ENCODE measurements at places on chromosomes 5 and 9. TPM values are rescaled to one million over a fixed set of nuclear protein-coding genes. Genes with fewer than 3 reads are reported as not detected.
A peak's percentile ranks its signal among the peaks of the same experiment; 100 is the strongest.

Gene STK32A
- total RNA-seq, result 0.25 TPM

- H3K4me3 ChIP-seq, result no peak overlapping the region
- no peaks in the 10 kb centered on the region for H3K4me1 ChIP-seq
- DNase-seq, result no peak
Measured at GRCh38 chr5:10155897-10156667, 93.6 kb downstream of the ATPSCKMT start.

Gene TAF11L7
- total RNA-seq, result not detected

- no peak overlapping the region for H3K4me3 ChIP-seq
- no peaks in the 10 kb centered on the region for H3K27me3 ChIP-seq
- H3K36me3 ChIP-seq, result peaks cover 10% of the 10 kb centered on the region
- DNase-seq, result peak; percentile 61
- H3K4me1 ChIP-seq, result peaks cover 10% of the 10 kb centered on the region
Measured at GRCh38 chr9:71741926-71742648, 26.2 kb downstream of the CEMIP2 start.

Gene OR13C8
- total RNA-seq, result not detected

GRCh38 chr5:89095341-89095740 lies 212.4 kb upstream of the MEF2C start:
- H3K27me3 ChIP-seq, result no peaks in the 10 kb centered on the region
- H3K4me1 ChIP-seq, result no peaks in the 10 kb centered on the region
- no peak overlapping the region for H3K27ac ChIP-seq
- H3K4me3 ChIP-seq, result no peak overlapping the region
- no peak for DNase-seq

- no peak overlapping the region for H3K27ac ChIP-seq
- H3K4me3 ChIP-seq, result no peak overlapping the region
- no peaks in the 10 kb centered on the region for H3K27me3 ChIP-seq
- H3K36me3 ChIP-seq, result no peaks in the 10 kb centered on the region
- peaks cover under 1% of the 10 kb centered on the region for H3K4me1 ChIP-seq
- DNase-seq, result peak; percentile 10
Measured at GRCh38 chr9:37329576-37329975, 92.9 kb upstream of the GRHPR start.

GRCh38 chr5:151829370-151829769 lies 57.6 kb downstream of the G3BP1 start:
- H3K36me3 ChIP-seq, result peaks cover 3% of the 10 kb centered on the region
- no peaks in the 10 kb centered on the region for H3K4me1 ChIP-seq
- H3K27me3 ChIP-seq, result no peaks in the 10 kb centered on the region
- H3K4me3 ChIP-seq, result no peak overlapping the region
- DNase-seq, result no peak
- no peak overlapping the region for H3K27ac ChIP-seq

GRCh38 chr9:124621371-124622328 lies 114.5 kb upstream of the NR5A1 start:
- H3K4me3 ChIP-seq, result no peak overlapping the region
- H3K27ac ChIP-seq, result no peak overlapping the region
- H3K36me3 ChIP-seq, result no peaks in the 10 kb centered on the region
- peak; percentile 79 for DNase-seq
- no peaks in the 10 kb centered on the region for H3K27me3 ChIP-seq
- peaks cover 15% of the 10 kb centered on the region for H3K4me1 ChIP-seq

DNA sequence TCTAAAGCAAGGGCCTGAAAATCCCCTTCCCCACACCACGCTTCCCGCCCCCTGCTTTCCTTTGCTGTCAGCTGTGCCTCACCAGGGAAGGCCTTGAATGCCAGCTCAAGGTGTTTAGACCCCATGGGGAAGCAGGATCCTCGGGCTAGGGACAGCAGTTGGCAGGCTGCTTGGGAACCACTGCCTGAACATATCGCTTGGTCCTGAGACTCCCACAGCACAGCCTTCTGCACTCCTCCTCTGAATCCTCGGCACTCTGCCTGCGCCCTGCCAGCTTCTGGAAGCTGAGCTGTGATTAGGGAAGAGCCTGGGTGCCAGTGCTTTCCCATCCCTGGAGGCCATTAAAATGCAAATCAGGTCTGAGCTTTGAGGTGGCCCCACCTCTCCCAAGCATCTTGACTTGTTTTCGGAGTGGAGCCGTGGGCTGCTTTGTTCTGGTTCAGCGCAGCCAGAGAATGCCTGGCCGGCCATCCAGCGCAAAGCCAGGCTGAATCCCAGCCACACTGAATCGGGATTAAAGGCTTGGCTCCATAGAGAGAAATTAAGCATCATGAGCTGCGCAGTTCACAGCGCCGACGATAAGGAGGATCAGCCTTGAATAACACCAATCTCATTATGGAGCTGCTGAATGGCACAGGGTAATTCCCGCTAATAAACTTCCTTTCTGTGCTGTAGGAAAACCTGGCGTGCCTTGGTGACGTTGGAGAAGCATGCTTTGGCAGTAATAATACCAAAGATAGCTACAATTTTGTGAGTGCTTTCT lies 40.0 kb downstream of the AMBP start:
- peaks cover 32% of the 10 kb centered on the region for H3K36me3 ChIP-seq
- no peak for DNase-seq
- no peaks in the 10 kb centered on the region for H3K4me1 ChIP-seq
- no peaks in the 10 kb centered on the region for H3K27me3 ChIP-seq

DNA sequence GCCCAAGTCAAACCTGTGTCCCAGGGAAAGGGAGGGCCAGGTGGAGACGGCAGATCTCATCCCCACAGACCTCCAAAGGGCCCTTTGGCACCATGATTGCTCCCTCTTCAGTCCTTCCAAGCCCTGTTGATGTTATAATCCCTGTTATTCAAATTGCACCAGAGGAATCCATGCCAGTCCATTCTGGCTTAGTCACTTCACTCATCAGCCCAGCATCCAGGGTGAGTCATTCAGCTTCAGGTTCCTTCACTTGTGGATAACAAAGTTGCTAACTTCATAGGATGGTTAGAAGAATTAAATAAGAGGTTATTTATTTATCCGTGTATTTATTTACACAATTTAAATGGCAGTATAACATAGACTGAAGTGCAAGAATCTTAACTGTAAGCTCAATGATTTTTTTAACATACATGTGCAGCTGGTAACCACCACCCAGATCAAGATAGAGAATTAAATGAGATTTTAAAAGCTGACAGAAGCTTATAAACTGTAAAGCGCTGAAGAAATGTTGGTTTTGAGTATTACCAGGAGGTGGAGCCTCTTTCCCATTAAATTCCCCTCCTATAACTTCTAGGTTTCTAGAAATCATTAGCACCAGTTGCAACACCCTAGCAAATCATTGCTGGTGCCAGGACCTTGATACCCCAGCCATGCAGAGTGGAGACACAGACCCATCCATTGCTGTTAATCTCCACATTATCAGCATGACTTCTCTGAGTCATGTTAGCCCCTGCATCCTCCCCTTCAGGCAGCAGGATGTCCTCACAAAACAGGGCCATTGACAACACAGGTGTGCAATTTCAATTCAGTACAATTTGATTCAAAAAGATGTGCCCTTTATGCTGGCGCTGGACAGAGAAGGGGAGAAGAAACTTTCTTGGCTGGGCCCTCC lies 77.4 kb downstream of the SEC61B start:
- H3K36me3 ChIP-seq, result no peaks in the 10 kb centered on the region
- no peak overlapping the region for H3K4me3 ChIP-seq
- H3K27me3 ChIP-seq, result no peaks in the 10 kb centered on the region
- H3K4me1 ChIP-seq, result no peaks in the 10 kb centered on the region
- peak; percentile 58 for DNase-seq

- H3K27ac ChIP-seq, result no peak overlapping the region
- no peaks in the 10 kb centered on the region for H3K27me3 ChIP-seq
- H3K4me1 ChIP-seq, result peaks cover 9% of the 10 kb centered on the region
Measured at GRCh38 chr9:26949637-26950069, 2.6 kb upstream of the PLAA start.

GRCh38 chr9:100534401-100534800 lies 43.5 kb upstream of the CAVIN4 start:
- DNase-seq, result no peak
- no peaks in the 10 kb centered on the region for H3K27me3 ChIP-seq
- no peak overlapping the region for H3K4me3 ChIP-seq
- H3K4me1 ChIP-seq, result no peaks in the 10 kb centered on the region
- H3K36me3 ChIP-seq, result no peaks in the 10 kb centered on the region
- H3K27ac ChIP-seq, result no peak overlapping the region

DNA sequence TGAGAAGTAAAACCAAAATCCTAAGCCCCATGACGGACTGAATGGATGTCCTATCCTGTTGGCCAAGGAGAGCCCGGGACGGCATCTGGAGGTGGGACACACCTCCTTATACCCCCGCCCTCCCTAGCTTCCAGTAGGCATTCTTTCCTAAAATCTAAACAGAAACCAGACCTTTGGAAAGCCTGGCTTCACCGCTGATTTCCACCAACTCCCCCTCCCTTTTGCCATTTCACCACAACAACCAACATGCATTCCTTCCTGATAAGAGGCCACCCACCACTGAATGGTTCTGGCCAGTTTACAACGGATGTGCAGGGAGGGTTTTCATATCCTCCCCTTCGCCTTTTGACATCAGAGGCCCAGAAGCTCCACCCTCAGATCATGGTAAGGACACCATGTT lies 9.2 kb upstream of the RARS1 start:
- no peak overlapping the region for H3K27ac ChIP-seq
- H3K4me3 ChIP-seq, result no peak overlapping the region
- peaks cover 25% of the 10 kb centered on the region for H3K4me1 ChIP-seq

DNA sequence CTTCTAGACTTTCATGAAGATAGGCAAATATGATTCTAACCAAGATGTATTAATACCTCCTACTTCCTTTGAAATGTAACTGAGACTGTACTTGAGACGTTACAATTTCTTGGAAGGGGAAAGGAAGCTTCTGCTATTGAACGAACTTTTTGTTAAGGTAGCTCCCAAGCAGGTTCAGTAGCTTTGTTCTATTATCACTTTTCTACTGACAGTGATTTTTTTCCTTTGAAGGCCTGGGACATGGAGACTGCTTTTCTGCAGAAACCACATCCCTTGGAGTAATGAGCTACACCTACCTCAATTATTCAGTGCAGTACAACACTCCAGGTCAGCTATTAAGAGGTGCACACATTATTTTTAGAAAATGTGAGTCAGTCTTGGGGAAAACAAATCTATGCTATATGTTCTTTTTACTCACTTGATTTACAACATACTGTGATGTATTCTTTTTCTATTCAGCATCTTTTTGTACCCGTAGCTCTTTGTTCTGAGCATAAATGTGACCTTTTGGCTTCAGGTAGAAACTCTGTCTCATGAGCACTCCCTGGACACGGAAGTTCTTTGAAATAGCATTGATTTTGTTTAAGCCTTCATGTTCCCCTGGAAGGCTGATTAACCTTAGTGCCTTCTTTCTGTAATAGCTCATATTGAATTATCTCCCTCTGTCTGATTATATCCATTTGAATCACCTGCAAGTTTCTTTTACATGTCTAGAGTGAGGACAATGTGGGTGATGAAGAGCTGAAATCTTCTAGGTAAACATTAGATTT lies 56.5 kb upstream of the CDKN2B start:
- no peak overlapping the region for H3K27ac ChIP-seq
- H3K4me3 ChIP-seq, result no peak overlapping the region
- DNase-seq, result peak; percentile 29
- no peaks in the 10 kb centered on the region for H3K36me3 ChIP-seq

Gene PCDHB4
- total RNA-seq, result 1.1 TPM

GRCh38 chr5:154708207-154708606 lies 47.0 kb upstream of the LARP1 start:
- H3K36me3 ChIP-seq, result no peaks in the 10 kb centered on the region
- H3K4me1 ChIP-seq, result peaks cover 6% of the 10 kb centered on the region
- no peaks in the 10 kb centered on the region for H3K27me3 ChIP-seq
- H3K27ac ChIP-seq, result no peak overlapping the region

DNA sequence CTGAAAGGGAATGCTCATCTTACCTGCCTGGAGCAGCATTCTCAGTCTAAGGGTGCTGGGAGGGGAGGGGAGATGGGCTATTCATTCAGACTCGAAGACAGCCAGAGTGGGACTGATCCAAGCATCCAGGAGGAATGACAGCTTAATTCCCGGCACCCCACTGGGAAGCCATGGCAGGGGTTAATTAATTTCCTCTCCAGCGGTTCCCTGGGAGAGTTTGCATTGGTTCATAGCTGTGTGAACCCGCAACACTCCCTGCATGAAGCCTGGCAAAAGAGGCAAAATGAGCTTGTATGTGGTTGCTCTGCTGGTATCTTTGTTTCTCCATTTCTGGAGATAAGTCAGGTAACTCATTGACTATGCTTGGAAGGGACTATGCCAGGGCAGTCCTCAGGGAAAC lies 401.0 kb upstream of the SLC24A2 start:
- H3K4me1 ChIP-seq, result no peaks in the 10 kb centered on the region
- H3K4me3 ChIP-seq, result no peak overlapping the region
- DNase-seq, result no peak
- no peaks in the 10 kb centered on the region for H3K36me3 ChIP-seq

Gene FOXD4L3
- total RNA-seq, result not detected

DNA sequence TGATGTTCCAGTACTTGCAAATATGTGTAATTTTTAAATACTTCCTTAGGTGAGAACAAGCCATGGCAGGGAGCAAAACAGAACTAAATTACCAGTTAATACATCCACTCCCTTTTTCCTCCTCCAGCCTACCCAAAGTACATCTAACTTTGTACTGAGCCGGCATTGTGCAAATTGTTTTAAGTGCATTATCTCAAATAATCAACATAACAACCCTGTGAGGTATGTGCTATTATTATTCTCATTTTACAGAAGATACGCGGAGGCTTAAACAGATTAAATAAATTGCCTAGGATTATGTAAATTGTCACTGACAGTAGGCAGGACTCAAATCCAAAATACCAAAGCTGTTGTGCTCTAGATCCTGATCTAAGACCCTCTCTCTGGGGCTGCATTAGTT lies 55.5 kb upstream of the KLF4 start:
- peaks cover 16% of the 10 kb centered on the region for H3K4me1 ChIP-seq
- H3K27me3 ChIP-seq, result no peaks in the 10 kb centered on the region
- no peak for DNase-seq
- no peaks in the 10 kb centered on the region for H3K36me3 ChIP-seq
- no peak overlapping the region for H3K4me3 ChIP-seq

Gene IPO11
- 24.9 TPM for total RNA-seq

Gene MOB3B
- total RNA-seq, result 3.9 TPM

DNA sequence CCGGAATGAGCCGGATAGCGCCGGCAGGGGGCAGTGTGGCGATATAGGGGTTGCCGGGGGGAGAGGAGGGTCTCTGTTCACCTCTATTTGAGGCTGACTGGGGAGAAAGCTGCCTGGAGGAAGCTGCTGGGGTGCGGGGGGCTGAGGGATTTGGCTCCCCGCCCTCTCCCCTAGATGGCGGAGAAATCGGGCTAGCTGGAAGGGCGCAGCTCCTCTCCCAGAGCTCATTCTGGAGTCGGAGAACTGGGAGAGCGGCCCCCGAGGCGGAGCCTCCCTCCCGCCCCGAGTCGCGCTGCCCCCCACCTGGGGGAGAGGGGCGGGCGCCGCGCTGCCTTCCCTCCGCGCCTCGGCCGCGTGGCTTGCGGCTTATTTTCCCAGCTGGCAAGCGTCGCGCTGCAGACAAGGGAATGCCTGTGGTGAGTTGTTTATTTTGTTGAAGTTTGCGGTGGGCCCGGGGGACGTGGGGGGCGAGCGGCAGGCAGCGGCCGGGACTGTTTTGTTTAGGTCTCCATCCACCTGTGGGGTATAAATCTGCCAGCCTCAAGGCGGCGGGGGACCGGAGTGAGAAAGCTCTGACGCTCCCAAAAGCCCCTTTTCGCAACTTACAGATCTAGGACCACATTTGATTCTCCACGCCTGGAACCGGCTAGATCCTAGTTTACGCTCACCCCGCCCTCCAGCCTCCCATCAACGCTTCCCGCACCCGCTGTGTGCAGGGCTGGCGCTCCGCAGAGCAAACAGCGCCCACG lies 4.1 kb upstream of the RGMB start:
- H3K4me1 ChIP-seq, result peaks cover 10% of the 10 kb centered on the region
- H3K36me3 ChIP-seq, result no peaks in the 10 kb centered on the region
- peak overlapping the region; percentile 79 for H3K4me3 ChIP-seq
- DNase-seq, result peak; percentile 67
- no peaks in the 10 kb centered on the region for H3K27me3 ChIP-seq

Gene DOK3
- total RNA-seq, result 16.3 TPM
